ENCODE measurements at places on chromosomes 2 and 18.
A peak's percentile ranks its signal among the peaks of the same experiment; 100 is the strongest.

- DNase-seq = no peak
These were observed 152.5 kb downstream of the NRXN1 start for GRCh38 chr2:50879457-50879856.

DNA sequence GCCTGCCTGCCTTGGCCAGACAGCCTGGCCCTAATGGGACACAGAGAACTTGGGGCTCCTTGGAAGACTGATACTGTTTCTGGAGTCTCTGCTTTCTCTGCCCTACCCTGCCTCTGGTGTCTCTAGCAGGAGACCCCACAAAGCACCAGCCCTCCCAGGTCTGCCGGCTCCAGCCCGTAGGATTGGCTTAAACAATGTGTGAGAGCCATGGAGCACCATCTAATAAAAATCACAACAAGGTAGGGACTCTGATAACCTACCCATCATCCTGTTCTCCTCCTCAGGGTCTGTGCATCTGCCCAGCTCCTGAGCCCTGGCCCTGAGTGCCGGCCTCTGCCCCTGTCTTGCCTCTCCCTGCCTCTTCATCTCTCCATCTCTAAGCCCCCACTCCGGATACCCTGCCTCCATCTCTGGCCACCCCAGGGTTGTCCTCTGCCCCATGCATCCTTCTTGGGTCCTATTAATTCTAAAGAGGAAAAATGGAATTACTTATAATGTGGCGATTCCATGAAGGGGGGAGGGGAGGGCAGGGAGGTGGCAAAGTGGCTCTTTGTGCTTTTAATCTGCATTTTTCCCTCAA is 1.2 kb upstream of the ECEL1 start:
- peak; percentile 10 for DNase-seq

DNA sequence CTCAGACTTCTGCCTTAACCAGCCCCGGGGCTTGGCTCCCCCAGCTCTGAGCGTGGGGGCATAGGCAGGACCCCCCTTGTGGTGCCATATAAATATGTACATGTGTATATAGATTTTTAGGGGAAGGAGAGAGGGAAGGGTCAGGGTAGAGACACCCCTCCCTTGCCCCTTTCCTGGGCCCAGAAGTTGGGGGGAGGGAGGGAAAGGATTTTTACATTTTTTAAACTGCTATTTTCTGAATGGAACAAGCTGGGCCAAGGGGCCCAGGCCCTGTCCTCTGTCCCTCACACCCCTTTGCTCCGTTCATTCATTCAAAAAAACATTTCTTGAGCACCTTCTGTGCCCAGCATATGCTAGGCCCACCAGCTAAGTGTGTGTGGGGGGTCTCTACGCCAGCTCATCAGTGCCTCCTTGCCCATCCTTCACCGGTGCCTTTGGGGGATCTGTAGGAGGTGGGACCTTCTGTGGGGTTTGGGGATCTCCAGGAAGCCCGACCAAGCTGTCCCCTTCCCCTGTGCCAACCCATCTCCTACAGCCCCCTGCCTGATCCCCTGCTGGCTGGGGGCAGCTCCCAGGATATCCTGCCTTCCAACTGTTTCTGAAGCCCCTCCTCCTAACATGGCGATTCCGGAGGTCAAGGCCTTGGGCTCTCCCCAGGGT is 5.5 kb downstream of the CTDSP1 start:
- no peak for DNase-seq

GRCh38 chr18:36775396-36775795 is 53.4 kb downstream of the TPGS2 start:
- DNase-seq = no peak

DNA sequence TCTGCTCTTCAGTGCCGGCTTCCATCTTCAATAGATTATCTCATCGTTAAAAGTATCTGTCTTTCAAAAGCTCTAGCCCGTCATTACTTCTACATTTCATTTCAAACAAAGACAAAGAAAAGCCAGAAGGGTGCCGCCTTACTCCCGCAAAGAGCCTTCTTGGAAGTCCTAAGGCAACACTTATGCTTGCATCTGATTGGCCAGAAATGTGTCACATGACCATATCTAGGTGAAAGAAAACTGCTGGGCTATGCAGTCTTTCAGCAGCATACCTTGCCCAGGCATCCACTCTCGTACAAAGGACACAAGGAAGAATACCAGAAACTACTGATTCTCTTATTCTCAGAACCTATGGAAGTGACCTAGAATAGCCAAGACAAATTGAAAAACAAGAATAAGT is 217.1 kb upstream of the SLC35G4 start:
- DNase-seq = no peak

GRCh38 chr2:73291461-73292315 is 1.7 kb downstream of the EGR4 start:
- DNase-seq = no peak

DNA sequence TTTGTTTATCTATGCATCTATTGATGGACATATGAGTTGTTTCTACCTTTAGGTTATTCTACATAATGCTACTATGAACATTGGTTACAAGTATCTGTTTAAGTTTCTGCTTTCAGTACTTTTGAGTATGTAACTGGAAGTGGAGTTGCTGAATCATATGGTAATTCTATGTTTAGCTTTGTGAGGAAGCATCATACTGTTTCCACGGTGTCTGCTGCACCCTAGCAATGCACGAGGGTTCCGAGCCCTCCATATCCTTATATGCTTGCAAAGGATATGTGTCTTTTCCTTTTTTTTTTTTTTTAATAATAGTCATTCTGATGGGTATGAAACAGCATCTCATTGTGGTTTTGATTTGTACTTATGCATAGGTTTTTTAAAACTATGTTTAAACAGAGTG is 83.7 kb downstream of the FMNL2 start:
- no peak for DNase-seq

Data from Right ventricle myocardium superior (tissue), 1 donor.